SK-N-MC (cell line): ENCODE measurements at places on chromosomes 16 and 17.

GRCh38 chr17:410543-411401 is 58.2 kb upstream of the RPH3AL start:
- DNase-seq, result no peak

- DNase-seq, result peak; percentile 10
Measured at GRCh38 chr16:4182581-4183236, 59.2 kb downstream of the SRL start.

DNA sequence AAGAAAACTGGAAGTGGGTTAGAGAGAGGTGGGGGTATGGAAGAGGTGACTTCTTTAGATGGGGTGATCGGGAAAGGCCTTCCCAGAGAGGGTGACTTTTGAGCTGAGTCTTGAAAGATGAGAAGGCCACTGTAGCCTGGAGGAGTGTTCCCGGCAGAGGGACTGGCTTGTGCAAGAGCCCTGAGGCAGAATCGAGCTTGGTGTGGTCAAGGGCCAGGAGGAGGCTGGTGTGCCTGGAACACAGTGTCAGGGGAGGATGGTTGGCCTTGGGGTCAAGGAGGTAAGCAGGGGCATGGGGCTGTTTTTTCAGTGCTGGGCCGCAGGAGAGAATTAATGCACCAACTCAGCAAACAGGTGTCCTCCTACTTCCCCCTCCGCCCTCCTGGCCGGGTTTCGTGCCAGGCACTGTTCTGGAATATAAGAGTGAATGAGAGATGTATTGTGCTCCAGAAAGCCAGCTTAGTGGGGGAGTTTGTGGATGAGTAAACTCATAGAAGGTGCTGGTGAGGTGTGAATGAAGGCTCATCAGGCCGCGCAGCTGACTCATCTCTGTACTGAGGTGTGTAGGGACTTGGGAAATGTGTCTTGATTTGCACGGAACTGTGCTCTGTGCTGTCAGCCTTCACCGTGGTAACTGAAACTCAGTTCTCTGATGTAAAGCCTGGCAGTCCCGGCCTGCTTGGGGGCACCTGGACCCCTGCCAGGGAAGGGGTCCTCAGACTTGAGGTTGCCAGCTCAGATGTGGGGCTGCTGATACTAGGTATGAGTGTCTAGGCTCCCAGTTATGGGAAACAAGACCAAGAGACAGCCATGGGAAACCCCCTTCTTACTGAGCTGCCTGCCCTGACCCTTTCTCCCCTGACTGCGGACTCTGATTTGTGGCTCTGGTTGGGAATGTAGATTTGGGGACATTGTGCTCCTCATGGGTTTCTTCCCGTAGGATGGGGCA is 15.3 kb downstream of the KSR1 start:
- DNase-seq, result no peak

DNA sequence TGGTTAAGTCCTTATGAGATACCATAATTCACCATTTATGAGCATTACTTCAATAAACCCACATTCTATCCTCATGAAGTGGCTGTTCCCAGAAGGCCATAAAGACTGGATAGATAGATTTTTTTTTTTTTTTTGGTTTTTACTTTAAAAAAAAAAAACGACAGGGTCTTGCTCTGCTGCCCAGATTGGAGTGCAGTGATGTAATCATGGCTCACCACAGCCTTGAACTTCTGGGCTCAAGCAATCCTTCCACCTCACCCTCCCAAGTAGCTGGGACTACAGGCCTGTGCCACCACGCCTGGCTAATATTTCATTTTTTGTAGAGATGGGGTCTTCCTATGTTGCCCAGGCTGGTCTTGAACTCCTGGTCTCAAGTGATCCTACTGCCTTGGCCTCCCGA is 102.3 kb downstream of the XYLT1 start:
- no peak for DNase-seq

GRCh38 chr16:85735225-85735635 is 15.7 kb downstream of the C16orf74 start:
- no peak for DNase-seq

GRCh38 chr17:37699285-37699973 is 45.4 kb downstream of the HNF1B start:
- DNase-seq, result no peak

DNA sequence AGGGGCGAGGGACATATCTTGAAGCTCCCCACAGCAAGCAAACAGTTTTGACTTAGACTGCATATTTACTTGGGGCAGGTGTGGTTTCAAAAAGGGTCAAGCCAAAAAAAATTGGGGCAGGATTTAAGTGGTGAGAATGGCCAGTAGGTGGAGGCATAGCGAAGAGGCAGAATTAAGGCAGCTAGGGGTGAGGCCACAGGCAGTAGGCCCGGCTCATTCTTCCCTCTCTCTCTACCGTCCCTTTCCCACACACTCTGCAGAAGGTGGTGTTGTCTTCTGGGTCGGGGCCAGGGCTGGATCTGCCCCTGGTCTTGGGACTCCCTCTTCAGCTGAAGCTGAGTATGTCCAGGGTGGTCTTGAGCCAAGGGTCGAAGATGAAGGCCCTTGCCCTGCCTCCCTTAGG is 2.6 kb downstream of the SHBG start:
- no peak for DNase-seq

- DNase-seq, result no peak
Measured at GRCh38 chr17:52986056-52986662, 827.6 kb upstream of the CA10 start.

DNA sequence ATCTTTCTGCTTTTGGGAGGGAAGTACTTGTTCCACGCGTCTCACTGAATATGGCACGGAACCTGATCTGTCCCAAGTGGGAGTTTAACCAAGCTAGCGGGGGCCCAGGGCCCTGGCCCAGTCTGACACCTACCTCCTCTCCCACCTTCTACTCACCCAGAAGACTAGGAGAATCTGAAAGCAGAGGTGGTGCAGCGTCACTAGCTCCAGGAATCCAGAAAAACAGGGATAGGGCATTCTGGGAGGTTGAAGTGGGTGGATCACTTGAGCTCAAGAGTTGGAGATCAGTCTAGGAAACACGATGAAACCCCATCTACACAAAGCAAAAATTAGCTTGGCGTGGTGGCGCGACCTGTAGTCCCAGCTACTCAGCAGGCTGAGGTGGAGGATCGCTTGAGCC is 163.5 kb upstream of the ZNF267 start:
- no peak for DNase-seq

DNA sequence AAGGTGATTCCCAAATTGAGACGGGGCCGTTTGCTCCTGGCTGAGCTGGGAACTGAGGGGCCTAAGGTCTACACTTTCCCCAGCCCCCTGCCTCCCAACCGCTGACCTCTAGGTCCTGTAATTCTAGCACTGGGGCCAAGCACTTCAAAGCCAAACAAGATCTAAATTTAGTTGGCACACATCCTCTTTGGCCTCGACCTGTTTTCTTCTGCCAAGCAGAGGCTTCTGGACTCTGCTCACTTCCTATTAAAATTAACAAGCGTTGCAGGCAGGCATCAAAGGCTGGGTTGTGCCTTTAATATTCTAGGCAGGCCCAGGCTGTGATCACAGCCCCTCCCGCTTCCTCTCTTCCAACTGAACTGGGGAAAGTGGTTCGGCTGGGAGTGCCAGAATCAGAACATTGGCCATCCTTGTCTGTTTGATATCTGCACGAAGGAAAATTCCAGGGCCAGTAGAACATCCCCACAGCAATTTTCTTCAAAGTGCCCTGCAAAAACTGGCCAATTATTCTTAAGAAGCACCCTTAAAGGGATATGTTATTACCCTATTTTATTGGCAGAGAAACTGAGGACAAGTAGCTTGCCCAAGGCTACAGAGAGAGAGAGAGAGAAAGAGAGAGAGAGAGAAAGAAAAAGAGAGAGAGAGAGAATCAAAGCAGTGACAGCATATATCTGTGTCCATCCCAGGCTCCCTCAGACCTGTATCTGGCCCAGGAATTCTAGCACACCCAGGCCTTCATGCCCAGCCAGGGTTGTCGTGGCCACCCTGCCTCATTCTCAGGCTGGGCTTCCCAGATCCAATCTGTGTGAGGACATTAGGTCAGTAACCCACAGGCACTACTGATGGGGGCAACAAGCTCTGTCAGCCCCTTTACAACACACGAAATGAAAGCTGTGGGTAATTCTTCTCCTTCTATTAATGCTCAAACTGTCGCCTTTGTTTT is 12.8 kb upstream of the MT4 start:
- DNase-seq, result no peak

- no peak for DNase-seq
Measured at GRCh38 chr17:47808830-47809480, 12.6 kb downstream of the OSBPL7 start.

- DNase-seq, result no peak
Measured at GRCh38 chr17:83194186-83194561, 114.8 kb downstream of the METRNL start.

DNA sequence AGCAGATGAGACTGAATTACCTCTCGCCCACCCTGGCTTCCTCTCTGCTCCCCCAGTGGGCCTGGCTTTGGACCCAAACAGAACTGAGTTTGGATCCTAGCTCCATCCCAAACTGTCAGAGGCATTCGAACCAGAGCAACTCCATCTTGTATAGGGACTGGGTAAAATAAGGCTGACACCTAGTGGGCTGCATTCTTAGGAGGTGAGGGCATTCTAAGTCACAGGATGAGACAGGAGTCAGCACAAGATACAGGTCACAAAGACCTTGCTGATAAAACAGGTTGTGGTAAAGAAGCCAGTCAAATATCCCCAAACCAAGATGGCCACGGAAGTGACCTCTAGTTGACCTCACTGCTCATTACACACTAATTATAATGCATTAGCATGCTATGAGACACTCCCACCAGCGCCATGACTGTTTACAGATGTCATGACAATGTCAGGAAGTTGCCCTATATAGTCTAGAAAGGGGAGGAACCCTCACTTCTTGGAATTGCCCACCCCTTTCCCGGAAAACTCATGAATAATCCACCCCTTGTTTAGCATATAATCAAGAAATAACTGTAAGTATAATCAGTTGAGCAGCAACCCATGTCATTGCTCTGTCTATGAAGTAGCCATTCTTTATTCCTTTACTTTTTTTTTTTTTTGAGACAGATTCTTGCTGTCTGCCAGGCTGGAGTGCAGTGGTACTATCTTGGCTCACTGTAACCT is 44.4 kb downstream of the LYRM1 start:
- DNase-seq, result no peak

GRCh38 chr17:65431116-65431515 is 130.3 kb downstream of the AXIN2 start:
- DNase-seq, result no peak

DNA sequence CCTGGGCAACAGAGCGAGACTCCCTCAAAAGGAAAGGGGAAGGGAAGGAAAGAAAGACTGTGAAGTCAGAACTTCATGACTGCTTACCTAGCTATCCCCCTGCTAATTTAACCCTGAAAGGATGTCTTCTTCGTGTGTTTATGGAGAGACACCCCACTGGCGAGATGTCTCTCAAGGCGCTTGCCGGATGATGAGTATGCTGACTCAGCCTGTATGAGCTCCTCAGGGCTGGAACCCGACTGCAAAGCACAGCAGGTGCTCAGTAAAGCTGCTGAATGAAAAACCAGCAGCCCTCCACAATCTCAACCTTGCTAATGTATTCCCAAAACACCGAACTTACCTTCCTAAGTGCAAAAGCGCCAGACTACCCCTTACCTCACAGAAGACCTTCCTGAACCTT is 2.3 kb downstream of the ANKFY1 start:
- peak; percentile 22 for DNase-seq

GRCh38 chr17:17963066-17963465 is 9.1 kb downstream of the TOM1L2 start:
- DNase-seq, result no peak

DNA sequence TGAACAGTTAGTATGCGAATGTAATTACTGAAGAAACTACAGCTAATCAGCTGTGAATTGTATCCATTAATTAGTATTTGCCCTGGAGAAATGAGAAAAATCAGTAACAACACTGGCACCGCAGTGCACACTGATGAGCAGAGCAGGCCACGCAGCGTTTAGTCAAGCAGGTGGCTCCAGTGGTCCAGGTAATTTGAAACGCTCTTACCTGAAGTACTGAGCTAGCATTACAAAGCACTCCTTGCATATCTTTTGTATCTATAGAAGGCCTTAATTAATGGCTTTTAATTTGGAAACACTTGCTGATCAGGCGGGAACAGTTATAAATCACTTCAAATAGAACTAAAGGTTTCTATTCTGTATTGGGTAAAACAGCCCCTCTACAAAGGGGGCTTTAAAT is 76.4 kb downstream of the TOX3 start:
- DNase-seq, result no peak

GRCh38 chr17:37848690-37849616 is 75.3 kb upstream of the TBC1D3K start:
- no peak for DNase-seq

- DNase-seq, result no peak
Measured at GRCh38 chr16:83433201-83433600, 374.6 kb upstream of the HSBP1 start.

GRCh38 chr16:8936421-8936820 is 27.3 kb downstream of the USP7 start:
- DNase-seq, result no peak

- no peak for DNase-seq
Measured at GRCh38 chr16:88333848-88334777, 48.6 kb upstream of the ZNF469 start.

DNA sequence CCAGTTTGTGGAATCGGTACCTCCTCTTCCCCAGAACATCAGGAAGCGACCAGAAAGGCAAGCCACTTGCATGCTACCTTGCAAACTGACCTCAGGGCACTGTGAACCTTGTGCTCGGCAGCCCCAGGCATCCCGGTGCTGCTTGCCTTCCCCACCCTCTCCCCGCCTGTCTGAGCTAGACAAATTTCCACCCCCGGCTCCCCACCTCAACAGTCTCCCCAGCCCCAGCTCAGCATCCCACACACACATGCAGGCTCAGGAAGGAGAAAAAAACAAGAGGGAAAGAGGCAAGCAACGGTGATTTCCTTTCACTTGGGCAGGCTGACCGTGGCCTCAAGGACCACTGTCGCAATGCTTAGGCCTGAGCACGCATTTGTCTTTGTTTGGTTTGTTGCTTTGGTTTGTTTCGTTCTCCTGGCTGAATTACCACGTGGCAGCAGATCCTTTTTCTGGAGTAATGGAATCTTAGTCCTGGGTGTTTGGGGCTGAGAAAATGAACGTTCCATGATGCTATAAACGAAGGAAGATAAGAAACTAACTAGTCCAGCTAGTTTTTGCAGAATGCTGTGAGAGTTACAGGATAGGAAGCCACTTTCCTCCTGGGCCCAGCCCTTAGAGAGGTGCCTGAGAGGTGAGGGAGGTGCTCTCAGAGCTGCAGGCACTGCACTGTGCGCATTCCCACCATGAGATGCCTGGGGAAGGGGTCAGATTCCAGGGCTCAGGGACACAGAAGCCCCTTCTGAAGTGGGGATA is 27.9 kb downstream of the SDK2 start:
- no peak for DNase-seq

- no peak for DNase-seq
Measured at GRCh38 chr16:89034971-89035668, 58.1 kb upstream of the CBFA2T3 start.

GRCh38 chr17:49469831-49470810 is 25.0 kb upstream of the NGFR start:
- DNase-seq, result no peak

- DNase-seq, result no peak
Measured at GRCh38 chr16:66538910-66539309, 11.0 kb downstream of the TK2 start.

GRCh38 chr17:34761646-34762045 is 182.3 kb downstream of the TMEM132E start:
- no peak for DNase-seq
